ENCODE measurements at places on chromosomes 4 and X.

DNA sequence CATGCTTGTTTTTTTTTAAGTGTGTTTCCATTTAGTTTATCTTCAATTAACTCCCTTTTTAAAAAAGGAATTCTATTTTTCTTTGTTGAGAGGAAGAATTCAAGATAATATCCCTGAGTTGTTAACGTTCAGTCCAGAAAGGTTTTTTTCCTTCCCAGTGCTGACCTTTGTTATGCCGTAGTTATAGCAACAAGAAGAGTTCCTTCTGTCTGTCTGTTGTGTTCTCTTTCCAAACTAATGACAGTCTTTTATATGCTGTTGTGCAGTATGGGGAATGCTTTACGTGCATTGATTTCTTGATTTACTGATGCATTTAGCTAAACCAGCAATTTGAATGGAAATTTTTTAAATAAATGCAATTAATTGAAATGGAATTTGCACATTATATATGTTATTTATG is 6.6 kb upstream of the CXXC4 start:
- DNase-seq, result no peak

GRCh38 chrX:153609917-153610835 is 11.2 kb upstream of the CCNQ start:
- DNase-seq, result no peak

DNA sequence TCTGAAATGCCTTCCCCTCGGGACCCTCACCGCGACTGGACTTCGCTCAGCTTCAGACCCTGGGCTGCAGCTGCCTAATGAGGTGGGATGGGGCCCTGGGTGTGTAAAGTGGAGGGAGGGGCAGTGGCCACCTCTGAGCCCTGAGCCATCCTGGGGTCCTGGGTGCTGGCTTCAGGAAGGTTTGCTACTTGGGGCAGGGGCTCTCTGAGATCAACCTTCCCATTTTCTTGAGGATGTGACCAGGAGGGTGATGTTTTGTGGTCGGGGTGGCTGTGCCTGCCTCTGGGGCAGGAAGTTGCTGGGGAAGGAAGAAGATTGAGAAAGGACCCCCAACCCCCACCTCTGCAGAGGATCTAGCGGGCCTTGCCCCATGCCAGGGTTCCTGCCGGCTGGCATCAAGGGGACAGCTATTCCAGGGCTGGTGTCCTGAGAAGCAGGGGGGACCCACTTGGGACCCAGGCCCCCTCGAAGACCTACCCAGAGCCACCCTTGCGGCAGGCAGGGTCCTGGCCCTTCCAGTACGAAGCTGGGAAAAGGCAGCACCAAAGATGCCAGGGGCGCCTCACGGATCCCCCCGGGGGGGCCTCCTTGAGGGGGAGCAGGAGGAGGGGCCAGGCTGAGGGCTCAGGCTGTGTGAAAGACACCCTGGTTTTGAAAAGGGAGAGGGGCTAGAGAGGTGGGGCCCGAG is 6.5 kb downstream of the SH3BP2 start:
- no peak for DNase-seq

GRCh38 chr4:55561889-55562288 is 15.2 kb upstream of the CLOCK start:
- DNase-seq, result no peak

GRCh38 chrX:115368876-115369275 is 79.4 kb downstream of the LUZP4 start:
- no peak for DNase-seq

- DNase-seq, result no peak
These were observed 535.3 kb upstream of the RPS6KA3 start for GRCh38 chrX:20802036-20802435.

Measured in nucleus accumbens (tissue), 56 donors.